ENCODE measurements at places on chromosomes 11 and 22.

DNA sequence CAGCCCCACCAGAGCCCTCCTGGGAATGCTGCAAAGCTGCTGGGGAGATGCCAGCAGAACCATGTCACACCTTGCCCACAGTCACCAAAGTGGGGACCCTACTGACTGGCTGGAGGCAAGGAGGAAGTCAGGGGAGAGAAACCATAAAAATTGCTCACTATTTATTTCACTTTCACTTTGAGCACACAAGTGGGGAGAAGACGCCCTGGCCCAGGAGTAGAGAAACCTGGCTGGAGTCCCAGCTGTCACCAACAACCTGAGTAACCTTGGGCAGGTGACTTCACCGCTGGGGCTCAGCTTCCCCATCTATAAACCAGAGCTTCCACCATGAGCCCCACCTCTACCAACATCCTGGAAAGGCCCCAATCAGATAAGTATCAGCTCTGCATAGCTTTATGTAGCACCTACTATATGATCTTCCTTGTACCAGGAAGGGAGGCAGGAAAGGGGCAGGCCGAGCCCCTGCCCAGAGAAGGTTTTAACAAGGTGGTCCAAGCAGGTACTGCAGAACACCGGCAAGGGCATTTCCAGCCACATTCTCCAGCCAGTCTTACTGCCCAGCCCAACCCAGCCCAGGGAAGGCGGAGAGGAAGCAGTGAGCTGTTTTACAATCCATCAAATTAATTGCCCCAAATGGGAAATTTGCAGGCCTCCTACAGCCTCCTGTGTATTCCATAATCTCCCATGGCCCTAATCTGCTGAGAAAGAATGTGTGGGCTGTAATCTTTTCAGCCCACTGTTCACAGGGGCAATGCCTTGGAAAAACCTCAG, 27.6 kb downstream of the PLEKHA7 start:
- no peak for DNase-seq

GRCh38 chr22:35257002-35257320, 332 bp upstream of the HMGXB4 start:
- DNase-seq, result no peak

GRCh38 chr22:48738204-48738980, 1089.3 kb downstream of the BRD1 start:
- no peak for DNase-seq

GRCh38 chr11:100865443-100866065, 178.5 kb downstream of the ARHGAP42 start:
- no peak for DNase-seq

GRCh38 chr11:65301491-65302329, 13.0 kb upstream of the CDC42EP2 start:
- no peak for DNase-seq

DNA sequence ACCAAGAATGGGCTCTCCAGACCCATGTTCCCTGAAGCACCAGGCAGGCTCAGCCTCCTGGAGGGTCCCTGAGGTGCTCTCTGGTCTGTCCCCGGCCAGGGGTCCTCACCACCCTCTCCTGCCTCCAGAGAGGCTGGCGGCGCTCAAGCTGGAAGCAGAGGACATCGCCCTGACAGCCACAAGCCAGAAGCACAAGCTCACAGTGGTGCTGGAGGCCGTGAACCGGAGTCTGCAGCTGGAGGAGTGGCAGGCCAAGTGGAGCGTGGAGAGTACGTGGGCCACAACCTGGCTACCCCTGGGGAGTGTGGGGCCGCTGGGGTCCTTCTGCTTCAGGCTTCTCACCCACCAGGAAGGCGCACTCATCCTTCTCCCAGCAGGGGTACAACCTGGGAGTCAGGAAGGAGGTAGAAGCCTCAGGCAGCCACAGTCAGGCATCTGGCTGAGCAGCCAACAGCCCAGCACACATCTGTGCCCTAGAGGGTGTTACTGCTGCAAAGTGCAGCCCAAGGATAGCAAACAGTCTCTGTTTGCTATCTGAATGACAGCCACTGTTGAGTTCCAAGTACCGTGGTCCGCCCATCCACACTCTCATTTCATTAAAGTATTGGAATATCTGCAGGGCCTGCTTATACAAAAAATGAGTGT, 8.4 kb downstream of the PARVG start:
- DNase-seq, result no peak

GRCh38 chr11:75337195-75337654, 14.2 kb downstream of the ARRB1 start:
- DNase-seq, result no peak

- DNase-seq, result no peak
These were observed 1.0 kb upstream of the YPEL4 start for GRCh38 chr11:57650739-57651090.

DNA sequence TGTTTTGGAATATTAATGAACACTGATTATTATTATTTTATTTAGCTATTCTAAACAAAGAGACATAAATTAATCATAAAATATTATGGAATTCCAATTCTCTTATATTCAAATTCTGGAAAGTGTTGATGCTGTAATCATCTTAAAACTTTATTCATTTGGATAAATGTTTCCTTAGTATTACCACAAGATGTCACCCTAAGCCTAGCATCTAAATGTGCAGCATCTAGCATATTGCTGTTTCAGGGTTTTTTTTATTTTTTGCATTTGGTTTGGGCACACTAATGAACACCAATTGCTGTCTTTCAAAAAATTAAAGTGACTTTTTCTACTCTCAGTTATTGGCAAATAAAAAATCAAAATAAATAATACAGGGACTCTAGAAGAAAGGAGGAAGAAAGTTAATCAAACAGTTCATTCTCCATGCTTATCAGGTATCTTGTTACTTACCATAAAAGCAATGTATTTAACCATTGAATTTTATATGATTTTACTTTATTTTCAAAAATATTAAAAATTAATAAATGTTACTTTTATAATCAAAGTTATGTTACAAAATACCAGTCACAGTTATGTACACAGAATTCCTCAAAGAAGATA, 31.8 kb downstream of the DLG2 start:
- no peak for DNase-seq

GRCh38 chr11:119472186-119472855, 49.3 kb upstream of the THY1 start:
- no peak for DNase-seq

Measured in T1000 (cell line).